M059J (cell line): ENCODE measurements at places on chromosomes 1 and 21. TPM values are rescaled to one million over a fixed set of nuclear protein-coding genes. Genes with fewer than 3 reads are reported as not detected.
A peak's percentile ranks its signal among the peaks of the same experiment; 100 is the strongest.

GRCh38 chr1:153360592-153361479, 3.2 kb downstream of the S100A9 start:
- no peak for DNase-seq

DNA sequence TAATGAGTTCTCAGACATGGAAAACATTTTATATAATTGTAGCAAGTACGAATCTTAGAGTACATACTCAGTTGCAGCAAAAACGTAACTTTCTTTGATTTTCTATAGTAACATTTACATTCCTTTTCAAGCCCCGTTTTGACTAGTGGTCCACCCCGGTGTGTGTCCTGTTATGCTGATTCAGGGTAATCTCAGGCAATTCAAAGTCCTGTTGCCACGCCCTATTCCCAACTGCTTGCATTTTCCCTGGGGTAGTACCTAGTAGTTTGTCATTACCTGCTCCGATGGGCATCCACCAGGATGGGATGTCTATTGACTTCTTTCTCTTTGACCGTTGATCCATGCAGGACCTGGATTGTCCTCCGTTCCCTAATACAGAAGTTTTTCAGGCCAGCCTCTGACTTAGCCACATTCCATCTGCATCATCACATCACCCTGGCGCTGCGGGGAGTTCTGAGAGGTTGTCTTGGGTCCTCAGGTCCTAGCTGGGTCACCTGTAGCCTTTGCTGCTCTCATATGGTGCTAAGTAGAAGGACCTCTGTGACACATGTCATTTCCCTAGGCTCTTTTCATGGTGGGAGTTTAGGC, 15.0 kb upstream of the FCAMR start:
- no peak for DNase-seq

DNA sequence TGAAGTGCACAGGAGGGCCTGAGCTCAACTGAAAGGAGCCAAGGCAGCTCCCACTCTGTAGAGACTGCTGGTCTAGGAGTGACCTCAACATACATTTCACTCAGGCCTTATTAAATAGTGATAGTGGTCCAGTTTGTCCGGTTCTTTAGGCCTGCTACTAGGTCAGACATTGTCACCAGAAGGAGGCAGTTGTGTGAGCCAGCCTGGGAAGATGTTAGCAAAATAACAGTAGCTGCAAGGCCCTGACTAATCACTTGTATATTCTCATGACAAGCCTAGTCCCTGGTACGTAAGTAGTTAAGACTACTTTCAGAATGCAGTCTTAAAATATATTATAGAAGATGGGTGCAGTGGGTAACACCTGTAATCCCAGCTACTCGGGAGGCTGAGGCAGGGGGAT, 264.0 kb upstream of the CAMK1G start:
- peak; percentile 43 for DNase-seq

OR2T11 gene
- total RNA-seq = not detected in 2 replicates

GABRD gene
- not detected in 2 replicates for total RNA-seq

DNA sequence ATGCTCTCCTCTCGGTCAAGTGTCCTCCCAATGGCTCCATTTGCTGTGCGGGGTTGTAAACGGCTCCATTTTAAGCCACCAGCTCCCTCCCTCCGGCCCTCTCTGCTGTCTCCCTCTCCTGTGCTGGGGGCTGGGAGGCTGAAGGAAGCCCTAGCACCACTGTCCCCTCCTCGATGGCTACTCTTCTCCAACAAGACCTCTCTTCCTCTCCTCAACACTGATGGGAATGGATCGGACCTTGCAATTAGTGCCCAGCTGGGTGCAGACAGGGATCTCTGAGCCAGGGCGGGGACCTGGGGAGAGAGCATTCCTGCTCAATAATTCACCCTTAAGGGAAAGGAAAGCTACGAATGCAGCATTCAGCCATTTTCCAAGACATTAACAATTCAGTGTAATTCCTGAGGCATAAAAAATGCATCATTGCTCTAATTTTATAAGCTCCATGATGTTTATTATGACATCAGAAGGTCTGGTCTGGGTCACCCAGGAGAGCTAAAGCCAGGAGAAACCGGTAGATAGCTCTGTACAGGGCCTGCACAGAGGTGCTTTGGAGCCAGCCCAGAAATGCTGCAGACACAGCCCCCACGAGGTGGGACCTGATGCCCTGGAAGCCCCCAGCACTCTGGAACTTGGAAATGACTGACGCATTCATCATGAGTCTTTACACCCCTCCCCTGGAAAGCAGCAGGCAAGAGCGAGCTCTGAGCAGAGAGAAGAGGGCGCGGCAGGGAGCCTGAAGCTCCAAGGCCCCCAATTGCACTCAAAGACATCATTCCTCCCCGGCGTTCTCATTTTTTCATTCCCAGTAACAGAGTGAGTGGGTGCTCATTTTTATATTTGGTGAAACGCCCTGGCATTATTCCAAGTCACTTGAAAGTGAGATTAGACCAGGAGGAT, 76.2 kb upstream of the VAMP3 start:
- DNase-seq = no peak

GRCh38 chr1:180235502-180236239, 5.6 kb downstream of the LHX4 start:
- no peak for DNase-seq

KPRP gene
- total RNA-seq = not detected in 2 replicates

DNA sequence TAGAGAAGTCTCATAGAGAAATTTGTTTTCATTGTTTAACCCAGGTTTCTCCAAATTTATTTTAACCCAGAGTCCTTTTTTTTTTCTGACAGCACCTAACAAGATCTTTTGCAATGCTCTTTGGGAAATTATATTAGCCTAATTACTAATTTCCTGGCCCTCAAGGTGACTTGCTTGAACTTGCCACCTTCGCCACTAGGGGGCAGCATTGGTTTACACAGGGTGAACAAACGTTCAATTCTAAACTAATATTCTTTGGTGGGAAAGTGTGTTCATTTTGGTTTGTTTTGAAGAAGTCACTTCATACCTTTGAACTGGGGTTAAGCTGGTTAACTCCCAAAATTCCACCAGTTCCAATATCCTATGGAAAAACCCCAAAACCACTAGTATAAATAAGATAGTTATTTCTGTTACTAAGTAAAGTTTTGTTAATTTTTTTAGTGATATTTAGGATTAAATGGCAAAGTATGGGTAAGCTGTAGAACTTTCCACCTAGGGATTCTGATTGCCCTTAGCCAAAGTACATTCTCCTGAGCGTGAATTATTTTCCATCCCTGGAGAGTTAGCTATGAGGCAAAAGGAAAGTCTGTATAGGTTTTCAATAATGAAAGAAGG, 13.0 kb downstream of the CCDC190 start:
- DNase-seq = peak; percentile 75

GRCh38 chr1:19033926-19034680, 77.6 kb upstream of the IFFO2 start:
- peak; percentile 91 for DNase-seq

ARHGAP30 gene
- 0.12 TPM in 1 of 2 replicates, not detected in the other for total RNA-seq

DNA sequence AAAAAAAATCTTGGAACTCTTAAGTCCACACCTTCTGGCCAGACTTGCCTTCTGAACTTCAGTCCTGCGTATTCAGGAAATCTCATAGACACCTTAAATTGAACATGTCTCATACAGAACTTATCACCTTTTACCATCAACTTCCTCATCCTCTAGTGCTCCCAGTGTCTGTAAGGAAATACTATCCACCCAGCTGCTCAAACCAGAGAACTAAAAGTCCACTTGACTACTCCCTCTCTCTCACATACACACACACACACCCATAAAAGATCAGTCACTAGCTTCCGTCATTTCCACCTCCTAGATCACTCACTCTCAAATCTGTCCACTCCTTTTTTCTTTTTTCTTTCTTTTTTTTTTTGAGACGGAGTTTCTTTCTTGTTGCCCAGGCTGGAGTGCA, 10.9 kb upstream of the CAP1 start:
- no peak for DNase-seq

- no peak for DNase-seq
Measured at GRCh38 chr1:108048301-108049177, 83.6 kb upstream of the VAV3 start.

ST6GALNAC3 gene
- total RNA-seq = 0.05 TPM in 1 of 2 replicates, not detected in the other

NBPF10 gene
- 0.66 and 1.4 TPM in 2 replicates for total RNA-seq

FCRL3 gene
- total RNA-seq = not detected in 2 replicates

DNA sequence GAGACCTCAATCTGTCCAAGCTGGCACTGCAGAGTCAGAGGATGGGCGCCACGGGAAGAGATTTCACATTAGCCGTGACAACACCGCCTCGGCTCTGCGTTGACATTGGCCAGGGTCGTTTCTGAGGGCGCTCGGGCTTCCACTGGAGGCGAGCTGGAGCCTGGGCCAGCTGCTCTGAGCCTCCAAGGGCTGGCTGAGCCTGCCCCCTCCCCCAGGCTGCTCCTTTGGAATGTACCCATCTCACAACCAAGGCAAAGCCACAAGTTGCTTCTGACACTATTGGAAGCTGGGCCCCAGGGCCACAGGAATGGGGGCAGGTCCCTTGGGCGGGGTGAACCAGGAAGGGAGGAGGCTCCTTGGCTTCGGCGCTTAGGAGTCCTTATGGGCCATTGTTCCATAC, 12.7 kb downstream of the GPR3 start:
- peak; percentile 46 for DNase-seq

GRCh38 chr1:44970317-44970716, 16.1 kb downstream of the EIF2B3 start:
- peak; percentile 96 for DNase-seq

CFHR4 gene
- not detected in 2 replicates for total RNA-seq

EEIG2 gene
- total RNA-seq = 12.6 and 15.4 TPM in 2 replicates

COA6 gene
- 40.1 and 63.8 TPM in 2 replicates for total RNA-seq

DNA sequence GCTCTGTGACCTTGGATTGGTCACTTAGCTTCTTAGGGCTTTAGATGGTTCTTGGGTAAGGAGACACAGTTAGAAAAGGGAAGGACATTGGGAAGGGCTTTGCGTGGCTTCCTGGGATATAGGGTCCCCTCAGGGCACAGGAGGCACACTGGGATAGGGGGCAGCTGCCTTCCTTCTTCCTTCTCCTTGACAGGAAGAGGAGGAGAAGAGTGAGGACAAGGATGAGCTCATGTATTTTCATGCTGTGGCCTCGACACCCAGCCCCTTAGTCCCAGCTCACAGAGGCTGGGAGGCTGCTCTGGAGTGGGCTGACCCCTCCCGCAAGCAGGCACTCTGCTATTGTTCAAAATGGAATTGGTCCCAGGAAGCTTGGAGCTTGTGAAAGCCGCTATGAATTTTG, 45.7 kb upstream of the POU3F1 start:
- no peak for DNase-seq

DNA sequence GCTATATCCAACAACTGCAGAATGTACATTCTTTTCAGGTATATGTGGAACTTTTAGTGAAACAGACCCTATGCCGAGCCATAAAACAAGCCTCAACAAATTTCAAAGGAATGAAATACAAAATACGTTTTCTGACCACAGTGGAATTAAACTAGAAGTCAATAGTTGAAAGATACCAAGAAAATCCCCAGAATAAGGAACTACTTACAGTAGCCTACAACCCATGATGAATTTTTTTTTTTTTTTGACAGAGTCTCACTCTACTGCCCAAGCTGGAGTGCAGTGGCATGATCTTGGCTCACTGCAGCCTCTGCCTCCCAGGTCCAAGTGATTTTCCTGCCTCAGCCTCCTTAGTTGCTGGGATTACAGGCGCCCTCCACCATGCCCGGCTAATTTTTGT, 83.4 kb downstream of the RUNX3 start:
- DNase-seq = no peak

GRCh38 chr1:221217029-221217428, 337.8 kb downstream of the HLX start:
- DNase-seq = peak; percentile 44
